ENCODE measurements at places on chromosomes 6 and 20.

- no peak for DNase-seq
Measured at GRCh38 chr6:43074847-43075669, 1.1 kb upstream of the PTK7 start.

DNA sequence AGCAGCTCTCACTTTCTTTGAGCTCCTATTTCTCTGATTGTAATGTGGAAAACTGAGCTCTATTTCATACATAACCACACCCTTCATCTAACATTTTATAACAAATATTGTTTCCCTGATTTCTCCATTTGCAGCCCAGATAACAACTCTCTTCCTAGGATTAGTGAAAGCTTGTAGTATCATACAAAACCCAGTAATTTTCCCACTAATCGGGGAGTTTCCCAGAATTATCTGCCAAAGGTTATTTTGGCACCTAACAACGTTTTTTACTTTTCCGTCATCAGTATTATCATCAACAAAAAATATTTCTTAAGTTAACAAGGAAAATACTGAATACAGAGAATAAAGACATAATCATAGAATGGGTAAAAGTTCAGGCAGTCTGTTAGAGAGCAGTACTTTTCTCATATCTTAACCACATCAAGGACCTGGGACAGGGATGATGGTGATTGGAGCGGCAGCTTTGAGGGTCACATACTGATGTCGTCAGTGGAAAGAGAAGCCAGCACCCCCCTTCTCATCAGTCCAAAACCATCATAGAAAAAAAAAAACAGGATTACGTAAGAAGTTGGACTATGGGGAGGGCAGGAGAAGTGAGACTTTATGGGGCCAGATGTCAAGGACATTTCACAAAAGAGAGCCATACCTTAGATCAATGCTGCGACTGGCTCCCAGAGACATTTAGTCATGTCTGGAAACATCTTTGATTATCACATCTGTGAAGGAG is 166.1 kb upstream of the TNFAIP3 start:
- no peak for DNase-seq

GRCh38 chr6:47631269-47631772 is 67.1 kb upstream of the ADGRF4 start:
- DNase-seq, result no peak

DNA sequence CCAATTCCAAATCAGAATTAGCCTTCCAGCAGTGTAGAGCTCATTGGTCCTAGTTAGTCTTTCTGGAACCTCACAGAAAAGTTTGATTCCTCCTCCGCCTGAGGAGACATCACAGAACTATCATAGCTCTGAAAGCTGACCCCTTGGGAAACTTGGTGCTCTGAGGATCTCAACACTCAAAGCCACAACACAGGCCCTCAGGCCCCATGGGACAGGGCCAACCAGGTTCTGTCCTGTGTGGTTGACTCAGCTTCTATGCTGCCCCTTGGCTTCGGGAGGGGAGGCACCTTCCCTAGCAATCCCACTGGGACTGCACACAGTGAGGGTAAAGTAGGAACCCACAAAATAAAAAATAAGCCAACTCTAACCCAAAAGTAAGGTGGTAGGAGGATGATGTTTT is 237.5 kb upstream of the ECI2 start:
- DNase-seq, result no peak

GRCh38 chr6:30793521-30794194 is 49.3 kb upstream of the IER3 start:
- DNase-seq, result peak; percentile 36

- no peak for DNase-seq
Measured at GRCh38 chr6:150088481-150089154, 19.7 kb upstream of the ULBP3 start.

- no peak for DNase-seq
Measured at GRCh38 chr6:130547723-130548122, 181.9 kb downstream of the TMEM200A start.

DNA sequence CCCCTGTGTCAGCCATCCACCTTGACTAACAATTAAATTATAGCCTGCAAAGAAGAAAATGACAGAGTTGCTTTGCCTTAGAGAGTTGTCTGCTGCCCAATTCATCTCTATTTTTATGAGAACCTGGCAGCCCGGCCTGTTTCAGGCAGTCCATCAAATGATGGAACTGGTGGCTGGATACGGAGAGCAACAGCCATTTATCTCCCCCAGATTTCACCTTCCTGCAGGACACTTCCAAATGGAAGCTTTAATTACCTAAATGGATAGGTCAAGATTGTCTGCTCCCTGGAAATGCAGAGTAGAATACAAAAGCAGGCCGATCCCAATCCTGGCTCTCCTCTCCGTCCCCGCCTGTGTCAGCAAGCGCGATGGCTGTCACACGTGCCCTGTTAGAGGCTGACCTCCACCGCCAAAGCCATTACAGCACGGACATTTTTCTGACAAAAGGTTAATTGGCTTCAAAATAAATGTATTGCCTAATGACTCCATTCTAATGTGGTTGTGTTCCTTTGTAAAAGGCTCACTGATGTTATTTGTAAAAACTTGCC is 86.7 kb downstream of the PACRG start:
- DNase-seq, result no peak

GRCh38 chr6:117456998-117457397 is 25.5 kb upstream of the DCBLD1 start:
- no peak for DNase-seq

GRCh38 chr6:44020148-44020547 is 107.1 kb downstream of the MRPL14 start:
- DNase-seq, result no peak

DNA sequence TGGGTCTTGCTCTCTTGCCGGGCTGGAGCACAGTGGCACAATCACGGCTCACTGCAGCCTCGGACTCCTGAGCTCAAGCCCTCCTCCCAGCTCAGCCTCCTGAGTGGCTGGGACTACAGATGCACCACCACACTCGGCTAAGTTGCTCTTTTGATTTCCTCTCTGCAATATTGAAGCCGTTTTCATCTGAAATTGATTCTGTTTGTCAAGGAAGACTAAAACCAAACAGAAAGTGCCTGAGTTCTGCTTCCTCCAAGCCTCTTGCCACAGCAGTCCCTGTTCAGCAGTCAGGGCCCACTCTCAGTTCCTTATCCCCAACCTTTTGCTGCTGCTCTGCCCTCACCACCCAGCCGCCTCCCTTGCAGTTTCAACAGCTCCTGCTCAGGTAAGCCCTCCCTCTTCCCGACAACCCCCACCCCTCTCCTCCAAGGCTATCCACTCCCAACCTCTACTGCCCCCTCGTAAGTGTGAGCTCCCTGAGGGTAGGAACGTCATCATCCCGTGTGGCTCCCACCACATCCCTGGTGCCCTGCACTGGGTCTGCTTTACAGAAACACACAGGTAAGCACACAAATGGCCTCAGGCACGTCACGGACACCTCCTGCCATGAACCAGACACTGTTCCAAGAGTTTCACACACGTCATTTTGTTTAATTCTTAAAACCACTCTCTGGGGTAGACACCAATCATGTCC is 70.7 kb upstream of the TAB2 start:
- DNase-seq, result peak; percentile 43

DNA sequence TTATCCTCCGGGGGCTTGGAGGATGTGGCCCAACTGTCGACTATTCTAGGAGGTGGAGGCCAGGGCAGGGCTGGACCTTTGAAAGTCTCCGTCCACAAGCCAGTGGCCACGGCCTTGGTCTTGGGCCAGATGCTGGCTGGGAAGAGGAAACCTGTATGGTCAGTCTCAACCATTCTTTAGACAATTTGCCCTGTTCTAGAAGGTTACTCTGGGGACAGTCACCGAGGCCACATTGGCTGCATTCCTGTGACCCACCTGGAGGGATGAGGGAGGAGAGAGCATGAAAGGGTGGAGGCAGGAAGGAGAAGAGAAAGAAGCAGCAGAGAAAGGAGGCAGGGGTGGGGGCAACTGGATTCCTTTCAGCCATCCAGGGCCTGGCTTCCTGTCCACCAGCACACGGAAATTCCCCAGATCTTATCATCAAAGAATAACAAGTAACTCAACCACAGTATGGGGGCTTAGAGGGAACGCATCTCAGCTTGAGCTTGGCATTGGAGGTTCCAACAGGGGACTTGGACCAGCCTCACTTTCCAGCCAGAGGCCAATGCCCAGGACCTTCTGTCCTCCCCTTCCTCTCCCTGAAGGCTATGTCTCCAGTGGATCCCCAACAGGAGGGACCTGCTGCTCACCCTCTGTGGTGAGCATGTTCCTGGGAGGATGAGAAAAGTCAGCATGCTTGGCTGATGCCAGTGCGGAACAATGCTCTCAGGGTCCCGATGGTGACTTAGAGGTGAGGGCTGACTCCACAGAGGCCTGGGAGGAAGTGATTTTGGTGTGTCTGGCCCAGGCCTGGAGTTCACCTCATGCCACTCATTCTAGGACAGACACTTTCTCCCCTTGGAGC is 30.4 kb downstream of the TGM2 start:
- DNase-seq, result no peak

DNA sequence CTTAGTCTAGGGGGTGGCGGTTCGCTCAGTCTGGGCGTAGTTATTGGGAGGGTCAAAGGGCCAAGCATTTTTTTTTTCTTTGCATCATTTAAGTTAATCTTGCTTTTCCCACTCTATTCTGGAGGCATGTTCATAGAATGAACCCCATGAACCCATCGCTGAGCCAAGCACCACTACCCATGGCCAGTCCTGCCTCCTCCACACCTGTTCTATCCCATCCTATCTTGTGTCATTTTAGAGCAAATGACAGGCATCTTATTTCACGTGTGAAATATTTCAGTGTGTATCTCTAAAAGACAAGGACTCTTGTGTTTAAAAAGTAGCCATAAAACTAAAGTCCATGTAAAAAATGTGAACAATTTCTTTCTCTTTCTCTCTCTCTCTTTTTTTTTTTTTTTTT is 13.9 kb downstream of the SRC start:
- no peak for DNase-seq

GRCh38 chr6:160360955-160361354 is 12.8 kb downstream of the SLC22A3 start:
- no peak for DNase-seq

DNA sequence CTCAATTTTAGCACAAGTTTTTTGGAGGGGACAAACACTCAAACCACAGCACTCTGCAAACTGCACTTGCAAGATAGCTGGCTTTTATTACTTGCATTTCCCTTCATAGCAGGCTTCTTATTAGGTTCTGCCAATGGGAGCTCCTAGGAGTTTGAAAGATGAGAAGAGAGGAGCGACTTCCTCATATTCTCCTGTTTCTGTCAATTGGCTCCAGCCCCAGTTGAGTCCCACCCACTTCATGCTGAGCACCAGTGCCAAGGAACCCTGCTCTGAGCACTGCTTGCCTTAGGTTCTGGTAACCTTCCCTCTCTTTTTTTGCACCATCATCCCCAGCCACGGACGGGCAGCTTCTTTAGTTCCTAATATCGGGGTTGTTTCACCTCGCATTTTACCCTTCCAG is 67.9 kb downstream of the PSMB1 start:
- DNase-seq, result no peak

DNA sequence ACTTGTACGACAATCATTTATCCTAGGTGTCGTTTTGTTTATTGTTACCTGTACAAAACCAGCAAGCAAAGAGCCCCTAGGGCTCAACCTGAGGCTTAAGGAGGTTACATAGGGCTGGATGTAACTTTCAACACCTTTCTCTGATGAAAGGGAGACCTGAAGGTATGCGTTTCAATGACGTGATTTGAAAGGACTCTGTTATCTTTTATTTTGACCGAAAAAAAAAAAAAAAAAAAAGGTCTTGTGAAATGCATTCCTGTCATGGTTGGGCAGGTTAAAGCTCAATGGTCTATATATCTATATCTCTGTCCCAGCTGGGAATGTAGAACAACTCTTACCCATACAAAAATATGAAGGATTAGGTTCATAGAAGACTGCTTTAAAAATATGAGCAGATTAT is 78.7 kb upstream of the SASH1 start:
- no peak for DNase-seq

GRCh38 chr6:87391334-87391733 is 16.4 kb upstream of the CFAP206 start:
- peak; percentile 56 for DNase-seq

- no peak for DNase-seq
Measured at GRCh38 chr6:156269751-156270369, 507.3 kb upstream of the ARID1B start.
